MG63 (cell line): ENCODE measurements at places on chromosomes 1 and 21. TPM values are rescaled to one million over a fixed set of nuclear protein-coding genes. Genes with fewer than 3 reads are reported as not detected.

DNA sequence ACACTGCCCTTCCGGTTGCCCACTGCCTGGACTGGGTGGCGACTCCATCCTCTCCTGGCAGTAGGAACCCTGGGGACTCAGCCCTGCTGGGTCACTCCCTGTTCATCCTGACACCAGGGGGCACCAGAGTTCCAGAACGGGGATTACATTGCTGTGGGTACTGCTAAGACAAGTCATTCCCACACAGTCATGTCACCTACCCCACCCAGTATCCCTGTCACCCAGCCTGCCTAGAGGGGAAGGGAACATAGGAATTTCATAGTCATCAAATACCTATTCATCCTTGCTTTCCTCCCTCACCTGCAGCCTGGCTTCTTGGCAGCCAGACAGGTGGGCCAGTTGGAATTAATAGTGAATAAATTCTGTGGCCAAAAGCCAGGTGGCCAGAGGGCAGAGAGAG lies 9.8 kb upstream of the SFN start:
- peak; percentile 77 for DNase-seq

DNA sequence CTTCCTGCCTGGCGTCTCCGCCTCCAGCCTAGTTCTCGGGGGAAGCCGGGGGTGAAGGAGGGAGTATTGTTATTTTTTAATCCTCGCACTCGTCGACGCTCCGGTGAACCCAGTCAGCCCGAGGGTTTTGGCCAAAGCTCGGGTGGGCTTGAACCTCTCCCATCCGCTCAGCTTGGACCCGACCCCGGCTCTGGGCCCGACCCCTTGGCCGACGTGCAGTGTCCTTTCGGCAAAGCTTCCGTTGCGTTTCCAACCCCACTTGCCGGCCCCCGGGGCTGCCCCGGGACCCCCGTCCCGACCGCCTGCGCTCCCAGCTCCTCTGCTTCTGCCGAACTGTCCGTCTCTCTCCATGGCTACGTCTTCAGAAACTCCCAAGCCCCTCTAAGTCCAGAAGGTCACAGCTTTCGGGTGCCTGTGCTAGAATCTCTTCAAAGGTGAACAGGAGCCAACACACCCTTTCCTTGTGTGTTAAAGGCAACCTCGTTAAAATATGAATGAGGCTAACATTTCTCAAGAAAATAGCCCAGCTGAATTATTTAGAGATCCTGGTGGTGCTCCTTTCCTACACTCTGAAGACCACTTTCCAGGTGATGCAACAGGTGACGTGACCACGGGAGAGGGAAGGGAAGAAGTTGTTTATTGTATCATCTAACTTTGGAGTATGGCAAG lies 647 bp downstream of the DESI2 start:
- peak; percentile 17 for DNase-seq

DNA sequence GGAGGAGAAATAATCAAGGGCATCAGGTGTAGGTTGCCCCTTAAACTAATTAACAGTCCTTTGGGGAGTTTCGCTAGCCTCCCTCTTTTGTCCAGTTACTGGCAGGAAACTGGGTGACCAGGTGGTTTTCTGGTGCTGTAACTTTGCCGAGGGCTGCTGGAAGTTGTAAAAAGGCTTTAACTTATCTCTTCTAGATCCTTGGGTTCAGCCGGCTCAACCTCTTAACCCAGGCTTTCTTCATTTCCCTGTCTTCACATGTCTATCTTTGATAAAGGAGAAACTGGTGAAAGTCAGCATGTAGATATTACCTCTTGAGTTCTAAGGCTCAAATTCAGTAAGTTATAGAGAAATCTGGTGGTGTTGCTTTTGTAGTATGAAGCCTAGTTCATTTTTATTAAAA lies 289.7 kb upstream of the NRIP1 start:
- DNase-seq: no peak

- DNase-seq: peak; percentile 31
These were observed 47.5 kb upstream of the CRNN start for GRCh38 chr1:152461544-152461943.

S100A7A gene
- total RNA-seq: not detected in 2 replicates

MR1 gene
- total RNA-seq: 7.6 and 15.3 TPM in 2 replicates

DNA sequence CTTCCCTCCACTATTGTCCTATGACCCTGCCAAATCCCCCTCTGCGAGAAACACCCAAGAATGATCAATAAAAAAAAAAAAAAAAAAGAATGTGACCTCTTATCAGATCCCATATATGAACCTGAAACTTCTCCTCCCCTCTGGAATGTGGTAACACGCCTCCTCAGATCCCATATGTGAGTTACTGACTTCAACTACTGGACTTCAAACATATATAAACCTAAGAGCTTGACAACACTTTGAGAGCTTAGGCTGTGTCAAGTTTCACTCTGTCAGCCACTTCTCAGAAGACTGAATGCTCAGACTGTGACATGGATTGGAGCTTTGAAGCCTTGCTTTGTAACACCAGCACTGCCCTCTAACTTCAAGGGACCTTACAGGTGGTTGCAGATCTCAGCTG lies 148.4 kb downstream of the COP1 start:
- no peak for DNase-seq

DNA sequence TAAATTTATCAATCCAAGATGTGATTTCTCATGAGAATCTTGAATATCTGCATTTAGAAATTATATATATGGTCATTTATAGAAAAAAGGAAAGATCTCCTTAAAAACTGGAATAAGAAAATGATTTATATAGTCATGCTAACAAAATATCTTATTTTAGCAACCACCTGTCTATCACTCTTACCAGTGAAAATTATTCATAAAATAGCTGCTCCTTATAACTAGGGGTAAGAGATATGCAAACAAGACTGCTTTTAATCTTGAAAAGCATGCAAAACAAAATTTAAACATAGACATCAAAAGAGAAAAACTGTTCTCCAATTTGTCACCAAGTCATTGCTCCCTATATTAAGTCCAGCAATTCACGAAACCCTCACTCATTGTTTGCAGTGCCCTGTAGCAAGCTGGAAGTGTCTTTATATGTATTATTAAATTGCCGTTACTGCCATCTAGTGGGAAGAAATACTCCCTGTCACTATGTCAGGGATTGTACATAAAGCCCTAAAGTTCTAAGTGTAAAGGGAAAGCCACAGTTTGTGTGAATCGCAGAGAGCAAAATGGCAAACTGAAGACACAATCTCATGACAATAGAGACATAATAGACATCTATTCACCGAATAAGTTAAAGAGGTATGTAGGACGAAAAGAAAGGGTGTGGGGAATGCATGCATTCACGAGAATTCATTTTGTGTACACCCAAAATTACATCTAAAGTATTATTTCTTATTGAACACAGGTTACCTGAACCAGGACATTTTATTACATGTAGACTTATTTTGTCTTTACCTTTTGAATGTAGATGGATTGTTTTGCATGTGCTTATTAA lies 600.5 kb downstream of the USP25 start:
- DNase-seq: no peak

ZNF281 gene
- total RNA-seq: 10.4 and 10.7 TPM in 2 replicates

PAQR6 gene
- 0.59 TPM in 1 of 2 replicates, not detected in the other for total RNA-seq

CGN gene
- 0.05 TPM in 1 of 2 replicates, not detected in the other for total RNA-seq

PTPN7 gene
- total RNA-seq: not detected in 2 replicates

PLCH2 gene
- not detected in 2 replicates for total RNA-seq

DNA sequence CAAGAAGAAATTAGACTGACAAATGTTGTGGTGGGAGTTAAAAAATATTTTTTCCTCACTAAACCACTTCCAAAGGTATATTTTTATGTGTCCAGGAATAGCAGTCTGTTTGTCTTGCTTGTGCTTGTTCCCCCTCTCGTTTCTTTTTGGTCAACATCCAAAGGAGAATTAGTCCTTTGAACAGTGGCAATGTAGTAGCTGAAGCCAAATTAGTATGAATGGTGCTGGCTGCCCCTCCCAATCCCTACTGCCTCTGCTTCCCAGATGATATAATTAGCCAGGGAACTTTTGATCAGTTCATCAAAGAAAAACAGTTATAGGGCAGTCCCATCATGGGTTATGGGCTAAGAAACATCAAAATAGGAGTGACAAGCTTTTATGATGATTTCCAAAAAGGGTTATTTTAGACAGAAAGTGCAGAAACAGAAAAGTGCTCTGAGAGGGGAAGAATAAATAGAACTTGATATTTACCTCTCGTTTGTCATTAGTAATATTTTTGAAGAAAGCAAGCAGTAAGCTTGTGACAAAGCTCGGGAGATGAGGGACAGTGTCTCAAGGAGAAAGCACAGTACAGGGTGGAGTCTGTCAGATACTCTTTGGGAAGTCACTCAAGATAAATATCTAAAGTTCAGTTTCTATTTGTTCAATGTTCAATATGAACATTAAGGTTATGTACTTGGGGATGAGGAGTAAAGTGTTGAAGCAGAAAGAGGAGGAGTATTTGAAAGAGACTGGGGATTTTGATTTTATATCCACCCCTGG lies 239.1 kb downstream of the HLX start:
- DNase-seq: no peak

GUCA2A gene
- not detected in 2 replicates for total RNA-seq

F11R gene
- total RNA-seq: 0.22 and 1.7 TPM in 2 replicates

- DNase-seq: no peak
These were observed 498.7 kb downstream of the AMY1C start for GRCh38 chr1:104248385-104248784.

GRCh38 chr1:40311692-40312091 lies 5.4 kb downstream of the COL9A2 start:
- no peak for DNase-seq

KRTAP15-1 gene
- total RNA-seq: not detected in 2 replicates
